ENCODE measurements at places on chromosomes 5 and 9. TPM values are rescaled to one million over a fixed set of nuclear protein-coding genes. Genes with fewer than 3 reads are reported as not detected.
A peak's percentile ranks its signal among the peaks of the same experiment; 100 is the strongest.

The SLC36A2 gene
- 21.0 TPM for polyA plus RNA-seq

The ATG12 gene
- polyA plus RNA-seq: 70.1 TPM

The CD274 gene
- polyA plus RNA-seq: 1.2 TPM

The RUSC2 gene
- 15.0 TPM for polyA plus RNA-seq

The ADAMTS19 gene
- 6.8 TPM for polyA plus RNA-seq

The SLC24A2 gene
- 0.18 TPM for polyA plus RNA-seq

The PCDHB9 gene
- polyA plus RNA-seq: 4.3 TPM

The NLN gene
- 41.7 TPM for polyA plus RNA-seq

The PCDH1 gene
- 22.4 TPM for polyA plus RNA-seq

The TRPM6 gene
- 1.1 TPM for polyA plus RNA-seq

- no peak for DNase-seq
Observed at GRCh38 chr5:33978306-33978705, 6.2 kb downstream of the SLC45A2 start.

DNA sequence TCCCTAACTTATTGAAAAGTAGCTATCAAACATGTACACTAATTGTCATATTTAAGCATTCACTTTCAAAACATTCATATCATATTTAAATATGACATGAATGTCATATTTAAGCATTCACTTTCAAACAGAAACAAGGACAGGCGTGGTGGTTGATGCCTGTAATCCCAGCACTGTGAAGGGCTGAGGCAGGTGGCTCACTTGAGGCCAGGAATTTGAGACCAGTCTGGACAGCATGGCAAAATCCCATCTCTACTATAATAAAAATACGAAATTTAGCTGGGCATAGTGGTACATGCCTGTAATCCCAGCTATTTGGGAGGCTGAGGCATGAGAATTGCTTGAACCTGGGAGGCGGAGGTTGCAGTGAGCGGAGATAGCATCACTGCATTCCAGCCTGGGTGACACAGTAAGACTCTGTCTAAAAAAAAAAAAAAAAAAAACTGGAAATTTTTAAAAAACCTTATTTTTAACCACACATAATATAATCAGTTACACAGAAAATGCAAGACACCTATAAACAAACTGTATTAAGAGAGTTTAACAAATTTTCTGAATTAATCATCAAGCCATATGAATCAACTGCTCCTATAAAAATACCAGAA, 88.1 kb downstream of the LPAR1 start:
- DNase-seq: no peak

- DNase-seq: no peak
Observed at GRCh38 chr5:77935506-77936364, 159.6 kb upstream of the TBCA start.

- DNase-seq: no peak
Observed at GRCh38 chr9:2209400-2209799, 194.3 kb downstream of the SMARCA2 start.

- DNase-seq: no peak
Observed at GRCh38 chr5:7822449-7822848, 28.5 kb downstream of the CFAP90 start.

- peak; percentile 14 for DNase-seq
Observed at GRCh38 chr9:70475211-70475610, 60.8 kb upstream of the KLF9 start.

- DNase-seq: no peak
Observed at GRCh38 chr9:123649909-123650308, 280.0 kb downstream of the DENND1A start.

DNA sequence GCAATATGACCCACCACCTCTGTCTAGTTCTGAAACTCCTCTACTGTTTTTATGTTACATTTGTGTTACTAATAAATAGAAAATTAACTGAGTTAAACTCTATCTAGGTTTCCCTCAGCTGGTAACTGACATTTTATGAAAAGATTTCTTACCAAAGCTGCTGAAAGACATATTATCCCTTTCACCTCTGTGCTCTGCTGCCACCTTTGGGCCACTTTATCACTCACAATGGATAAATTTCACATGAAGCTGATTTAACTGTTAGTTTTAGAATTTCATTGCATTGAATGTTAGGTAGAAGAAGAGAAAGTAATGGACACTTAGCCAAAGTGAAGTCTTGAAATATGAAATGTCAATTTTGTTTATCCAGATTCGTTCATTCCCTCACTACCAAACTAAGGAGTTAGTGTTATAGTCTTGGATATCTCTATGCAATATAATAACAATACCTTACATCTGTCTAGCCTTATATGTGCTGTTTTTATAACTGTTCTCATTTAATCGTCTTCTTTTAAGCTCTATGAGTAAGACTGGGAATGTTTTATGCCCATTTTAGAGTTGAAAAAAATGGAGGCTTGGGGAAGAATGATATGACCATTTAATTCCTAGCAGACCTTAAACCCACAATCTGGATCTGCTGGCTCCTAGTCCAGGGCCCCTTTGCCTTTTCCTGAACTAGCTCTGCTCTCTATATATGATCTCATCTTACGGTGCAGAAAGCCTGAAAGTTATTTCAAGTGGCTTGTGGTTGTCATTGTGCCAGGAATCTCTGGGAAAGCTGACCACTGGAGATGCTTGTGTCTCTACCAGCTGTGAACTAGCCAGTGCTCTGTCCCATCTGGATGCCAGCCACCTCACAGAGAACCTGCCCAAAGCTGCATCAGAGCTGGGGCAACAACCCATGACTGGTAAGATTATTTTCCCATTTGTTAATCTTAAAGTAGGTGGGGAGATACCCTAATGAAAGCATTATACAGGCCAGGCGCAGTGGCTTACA, 97.1 kb downstream of the GOLPH3 start:
- DNase-seq: peak; percentile 60

DNA sequence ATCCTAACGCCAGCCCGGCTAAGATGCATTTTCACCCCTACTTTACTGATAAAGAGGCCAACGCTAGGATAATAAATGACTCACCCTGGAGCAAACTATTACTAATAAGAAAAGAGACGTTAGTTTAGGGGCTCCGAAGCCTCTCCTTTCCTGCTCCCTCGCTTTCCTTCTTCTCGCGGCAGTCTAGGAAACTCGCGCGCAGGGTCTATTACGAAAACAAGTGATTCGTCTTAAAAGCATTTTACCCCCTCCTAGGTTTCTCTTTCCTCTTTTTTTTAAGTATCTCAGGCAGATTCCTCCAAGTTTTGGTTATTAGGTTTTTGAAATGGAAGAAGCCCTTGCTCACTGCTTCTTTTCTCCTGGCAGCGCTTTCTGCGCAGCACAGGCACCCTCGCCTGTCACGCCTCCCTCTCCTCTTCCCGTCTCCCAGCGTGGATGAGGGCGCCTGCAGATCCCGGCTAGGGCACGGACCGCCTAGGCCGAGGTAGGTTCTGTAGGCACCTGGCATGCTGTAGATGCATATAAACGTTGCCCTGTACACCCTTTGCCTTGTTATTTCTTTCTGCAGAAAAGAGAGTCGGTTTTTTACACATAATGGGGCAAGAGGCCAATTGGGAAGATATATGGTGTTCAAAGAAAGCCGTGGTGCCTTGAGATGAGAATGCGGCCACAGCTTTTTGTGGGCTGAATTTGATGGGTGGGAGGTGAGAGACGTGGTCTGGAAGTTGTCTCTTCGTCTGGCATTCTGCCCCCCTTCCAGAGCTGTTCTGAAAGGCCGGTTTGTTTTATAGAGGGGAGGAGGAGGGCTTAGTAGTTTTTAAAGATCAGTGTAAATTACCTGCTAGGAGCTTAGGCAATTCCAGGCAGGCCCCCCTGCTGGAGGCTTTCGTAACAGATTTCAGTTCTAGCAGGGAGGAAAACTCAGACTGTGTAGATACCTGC, 983 bp downstream of the GCNT1 start:
- DNase-seq: peak; percentile 46

DNA sequence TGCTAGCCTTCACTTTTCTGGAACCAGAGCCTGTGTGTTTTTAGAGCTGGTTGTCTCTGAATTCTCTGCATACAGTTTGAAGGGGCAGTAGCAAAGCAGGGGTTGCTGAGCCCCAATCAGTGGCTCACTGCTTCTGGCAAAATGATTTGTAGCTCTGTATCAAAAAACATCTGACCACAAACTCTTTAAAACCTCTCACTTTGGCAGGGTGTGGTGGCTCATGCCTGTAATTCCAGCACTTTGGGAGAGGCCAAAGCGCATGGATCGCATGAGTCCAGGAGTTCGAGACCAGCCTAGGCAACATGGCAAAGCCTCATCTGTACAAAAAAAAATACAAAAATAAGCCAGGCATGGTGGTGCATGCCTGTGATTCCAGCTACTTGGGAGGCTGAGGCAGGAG, 28.3 kb upstream of the APC start:
- DNase-seq: no peak

DNA sequence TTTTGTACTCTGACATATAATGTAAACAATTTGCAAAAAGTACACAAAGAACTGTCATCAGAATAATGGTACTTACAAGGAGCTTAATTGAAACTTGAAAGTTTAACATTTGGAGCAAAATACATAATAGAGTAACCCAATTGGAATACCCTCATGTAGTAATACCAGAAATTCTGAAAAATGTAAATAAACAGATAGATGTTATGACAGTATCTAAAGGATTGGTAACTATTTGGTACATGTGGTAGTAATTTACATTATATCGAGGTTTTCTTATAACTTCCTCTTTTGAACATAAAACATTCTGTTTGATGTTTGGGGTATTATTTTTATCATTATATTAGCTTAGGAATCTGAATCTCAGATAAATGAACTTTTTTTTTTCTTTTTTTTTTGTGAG, 211.7 kb upstream of the ELL2 start:
- DNase-seq: no peak

- no peak for DNase-seq
Observed at GRCh38 chr5:170736966-170737365, 46.6 kb upstream of the GABRP start.

DNA sequence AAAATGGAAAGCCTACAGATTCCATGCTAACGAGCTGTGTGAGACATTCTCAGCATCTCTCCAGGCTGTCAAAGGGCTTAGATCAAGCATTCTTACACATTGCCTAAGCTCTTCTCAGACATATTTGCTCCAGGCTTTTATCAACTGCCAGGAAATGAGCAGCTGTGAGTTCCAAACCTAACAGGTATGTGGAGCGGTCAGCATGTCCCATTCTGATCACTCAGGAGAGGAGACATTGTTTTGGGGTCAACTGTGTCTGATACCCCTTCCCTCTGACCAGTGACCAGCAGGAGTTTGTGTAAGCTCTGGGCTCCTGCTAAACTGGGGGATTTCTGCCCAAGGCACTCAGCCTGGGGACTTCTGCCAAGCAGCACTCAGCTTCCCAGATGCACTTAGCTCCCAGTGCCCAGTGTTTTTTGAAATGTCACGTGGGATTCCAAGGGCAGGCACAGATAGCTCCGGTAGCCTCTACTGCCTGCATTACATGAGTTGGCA, 229.1 kb downstream of the SEC61B start:
- DNase-seq: no peak

DNA sequence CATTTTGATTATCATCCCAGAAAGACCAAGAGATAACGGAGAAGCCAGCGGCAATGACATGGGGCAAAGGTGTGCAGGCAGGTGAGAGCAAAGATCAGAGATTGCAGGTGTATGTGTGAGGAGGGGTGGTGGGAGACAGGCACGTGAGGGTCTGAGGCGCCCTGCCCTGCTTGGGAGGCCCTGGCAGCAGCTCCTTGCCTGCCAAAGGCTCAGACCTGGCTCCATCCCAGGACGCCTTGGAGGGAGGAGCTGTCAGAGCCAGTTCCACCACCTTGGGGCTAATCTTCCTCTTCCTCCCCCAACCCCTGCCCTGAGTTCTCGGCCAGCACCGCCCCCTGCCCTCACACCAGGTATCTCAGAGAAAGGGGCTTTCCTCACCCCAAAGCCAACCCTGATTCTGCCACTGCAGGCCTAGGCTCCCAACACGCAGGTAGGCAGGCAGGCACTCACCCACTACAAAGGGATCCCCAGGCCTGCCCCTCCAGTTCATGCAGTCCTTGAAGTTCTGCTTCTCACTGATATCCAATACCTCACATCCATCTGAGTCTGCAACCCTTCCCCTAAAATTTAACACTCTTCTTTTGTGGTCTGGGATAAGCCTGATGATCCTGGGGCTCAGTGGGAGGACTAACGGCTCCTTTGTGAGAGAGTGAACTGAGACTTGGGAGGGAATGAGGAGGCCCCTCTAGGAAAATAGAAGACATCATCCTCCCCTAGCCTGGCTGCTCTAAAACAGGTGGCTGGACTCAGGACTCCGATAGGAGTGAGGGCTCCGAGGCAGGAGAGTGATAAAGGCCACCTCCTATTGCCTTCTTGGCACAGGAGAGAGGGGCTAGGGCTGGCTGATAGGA, 1.8 kb downstream of the AQP3 start:
- DNase-seq: peak; percentile 59

DNA sequence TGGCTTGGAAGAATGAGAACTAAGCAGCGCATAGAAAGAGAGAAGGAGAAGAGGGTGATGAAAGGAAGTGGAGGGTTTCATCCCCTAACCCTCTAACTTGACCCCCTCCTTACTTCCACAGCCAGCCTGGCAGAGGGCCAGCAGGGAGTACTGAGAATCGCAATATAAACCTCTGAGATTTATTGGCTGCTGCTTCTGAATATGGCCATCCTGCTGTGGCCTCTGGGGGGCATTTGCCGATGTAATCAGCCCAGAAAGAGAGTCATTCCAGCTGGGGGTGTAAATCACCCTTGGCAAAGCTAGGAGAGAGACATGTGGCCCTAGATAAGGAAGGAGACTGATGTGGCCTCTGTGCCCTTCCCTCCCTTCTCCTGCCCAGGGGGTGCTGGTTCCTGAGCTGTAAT, 960 bp upstream of the GFRA3 start:
- DNase-seq: peak; percentile 24

- no peak for DNase-seq
Observed at GRCh38 chr9:121225240-121225639, 23.6 kb upstream of the RAB14 start.

DNA sequence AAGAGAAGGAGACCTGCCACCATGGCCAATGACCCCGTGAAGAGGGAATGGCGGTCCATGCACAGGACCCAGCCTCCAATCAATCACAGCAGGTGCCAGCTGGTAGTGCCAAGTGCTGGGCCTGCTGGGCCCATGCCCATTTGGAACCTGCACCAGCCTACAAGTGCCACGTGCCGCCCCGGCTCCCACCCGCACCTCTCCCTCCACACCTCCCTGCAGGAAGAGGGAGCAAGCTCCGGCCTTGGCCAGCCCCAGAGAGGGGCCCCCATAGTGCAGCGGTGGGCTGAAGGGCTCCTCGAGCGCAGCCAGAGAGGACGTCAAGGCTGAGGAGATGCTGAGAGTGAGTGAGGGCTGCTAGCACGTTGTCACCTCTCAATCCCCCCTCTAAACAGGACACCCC, 37.8 kb upstream of the NPR3 start:
- DNase-seq: no peak
